ENCODE measurements at places on chromosomes 4 and X.

DNA sequence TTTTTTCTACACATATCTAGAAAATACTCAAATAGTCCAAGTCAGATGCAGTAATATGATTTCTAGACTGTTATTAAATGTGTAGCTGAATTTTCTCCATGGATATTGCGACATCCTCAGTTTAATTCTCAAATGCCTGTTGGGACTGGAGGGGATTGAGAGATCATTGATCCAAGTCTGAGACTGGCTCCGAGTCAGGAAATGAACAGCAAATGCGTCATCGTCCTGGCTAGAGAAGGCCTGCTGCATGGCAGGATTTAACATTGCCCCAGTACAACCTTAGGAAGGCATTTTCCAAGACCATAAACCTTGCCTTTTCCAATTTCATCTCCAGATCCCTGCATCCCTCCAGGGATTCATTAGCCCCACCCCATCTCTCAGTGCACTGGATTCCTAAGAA is 56.6 kb upstream of the SLC6A14 start:
- no peak for DNase-seq

DNA sequence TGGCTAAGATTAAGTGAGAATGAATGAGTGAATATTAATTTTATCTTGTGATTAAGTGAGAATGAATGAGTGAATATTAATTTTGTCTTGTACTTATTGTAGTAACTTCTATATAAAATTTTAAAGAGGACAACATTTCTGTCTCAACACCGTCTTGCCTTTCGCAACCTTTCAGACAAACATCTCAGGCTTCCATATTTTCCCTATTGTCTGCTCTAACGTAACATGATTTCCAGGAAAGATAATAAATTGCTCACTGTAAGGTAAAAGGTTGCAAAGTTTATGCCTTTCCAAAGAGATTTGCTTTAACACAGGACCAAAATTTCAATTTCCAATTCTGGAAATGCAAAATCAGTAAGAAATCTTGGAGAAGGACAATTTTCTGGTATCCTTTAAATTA is 41.7 kb upstream of the SLC39A8 start:
- DNase-seq: no peak

DNA sequence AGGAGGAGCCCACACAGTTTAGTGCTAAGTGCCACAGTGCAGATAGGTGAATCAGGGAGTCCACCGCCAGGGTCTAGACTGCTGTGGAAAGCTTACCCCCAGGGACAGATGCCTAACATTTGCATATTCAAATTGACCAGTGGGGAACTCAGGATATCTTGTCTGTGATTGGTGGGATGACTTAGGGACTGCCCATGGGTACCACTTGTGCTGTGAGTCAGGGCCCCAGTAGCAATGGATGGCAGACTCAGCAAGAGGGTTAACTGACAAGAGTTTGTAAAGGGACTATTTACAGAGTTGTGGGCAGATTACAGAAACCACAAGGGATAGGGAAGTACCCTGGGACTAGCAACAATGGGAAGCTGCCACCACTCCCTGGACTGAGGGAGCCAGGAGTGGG is 282.1 kb downstream of the BCOR start:
- DNase-seq: no peak

DNA sequence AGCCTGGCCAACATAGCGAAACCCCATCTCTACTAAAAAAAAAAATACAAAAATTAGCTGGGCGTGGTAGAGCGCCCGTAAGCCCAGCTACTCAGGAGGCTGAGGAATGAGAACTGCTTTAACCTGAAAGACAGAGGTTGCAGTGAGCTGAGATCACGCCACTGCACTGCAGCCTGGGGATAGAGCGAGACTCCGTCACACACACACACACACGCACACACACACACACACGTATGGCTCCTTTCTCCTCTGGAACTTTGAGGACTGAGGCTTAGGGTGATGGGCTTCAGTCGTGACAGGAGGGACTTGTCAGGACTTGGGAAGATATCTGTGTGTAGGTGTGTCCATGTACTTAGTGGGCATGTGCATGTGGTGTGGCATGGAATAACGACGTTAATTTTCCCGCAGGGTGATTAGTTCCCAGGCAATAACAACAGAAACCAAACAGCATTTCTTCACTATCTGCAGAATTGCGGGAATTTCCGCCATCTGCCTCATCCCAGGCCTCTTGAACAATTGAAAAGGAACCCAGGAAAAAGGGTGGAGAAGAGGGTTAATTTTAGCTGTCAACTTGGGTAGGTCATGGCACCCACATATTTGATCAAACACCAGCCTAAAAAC is 47.7 kb downstream of the RWDD4 start:
- DNase-seq: no peak

- no peak for DNase-seq
These were observed 186.2 kb downstream of the RCHY1 start for GRCh38 chr4:75327804-75328512.

- DNase-seq: no peak
These were observed 30.3 kb upstream of the SHISA3 start for GRCh38 chr4:42366959-42367358.

GRCh38 chrX:39288592-39288991 is 487.3 kb downstream of the MID1IP1 start:
- no peak for DNase-seq

DNA sequence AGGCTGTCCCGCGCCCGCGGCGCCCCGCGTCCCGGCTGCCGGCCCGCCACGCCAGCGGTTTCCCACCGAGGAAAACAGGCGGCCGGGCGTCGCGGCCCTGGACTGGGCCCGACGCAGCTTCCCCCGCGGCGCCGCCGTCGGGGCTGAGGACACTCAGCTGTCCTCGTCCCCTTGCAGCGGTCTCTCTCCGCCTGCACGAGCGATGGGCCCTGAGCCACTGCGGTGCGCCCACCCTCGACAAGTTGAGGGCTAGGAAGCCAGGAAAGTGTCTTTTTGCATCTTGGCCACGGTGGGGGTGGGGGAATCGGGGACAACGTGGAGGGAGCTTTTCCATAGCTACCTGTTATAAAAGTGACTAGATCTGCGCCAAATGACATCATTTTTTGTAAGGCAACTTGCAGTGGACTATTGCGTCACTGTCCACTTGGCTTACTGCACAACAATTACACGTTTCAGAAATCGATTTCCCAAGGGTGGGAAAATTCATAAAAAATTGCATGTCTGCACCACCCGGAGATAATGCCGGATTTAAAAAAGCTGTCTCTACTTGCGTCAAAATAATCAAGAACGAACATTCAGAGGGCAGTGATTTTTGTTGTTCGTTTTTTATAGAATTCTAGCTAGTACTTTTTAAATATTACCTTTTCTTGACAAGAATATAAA is 1.1 kb downstream of the KLHL15 start:
- no peak for DNase-seq

- no peak for DNase-seq
These were observed 109.9 kb downstream of the AFF1 start for GRCh38 chr4:87044511-87045233.

- DNase-seq: no peak
These were observed 768.8 kb downstream of the STPG2 start for GRCh38 chr4:97374526-97374925.

- DNase-seq: no peak
These were observed 795 bp downstream of the DCAF12L1 start for GRCh38 chrX:126551725-126552312.

DNA sequence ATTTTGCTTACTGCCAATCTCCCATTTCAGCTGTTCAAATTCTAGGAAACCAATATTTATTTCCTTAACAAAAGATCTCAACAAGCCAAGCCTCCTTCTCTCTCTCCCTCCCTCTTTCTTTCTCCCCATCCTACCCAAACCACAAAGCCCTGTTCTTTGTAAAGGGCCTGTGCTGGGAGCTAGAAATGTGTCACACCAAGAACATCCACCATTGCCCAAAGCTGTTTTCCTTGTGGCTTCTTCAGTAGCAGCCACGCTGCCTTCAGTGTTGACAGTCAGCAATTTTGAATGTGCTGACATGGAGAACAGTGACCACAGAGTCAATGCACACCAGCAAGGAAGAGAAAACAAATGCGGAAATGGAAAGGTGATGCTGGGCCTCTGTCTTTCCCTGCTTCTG is 203.0 kb downstream of the MAML3 start:
- DNase-seq: no peak

- DNase-seq: peak; percentile 25
These were observed 525 bp upstream of the CISD2 start for GRCh38 chr4:102868153-102868780.

DNA sequence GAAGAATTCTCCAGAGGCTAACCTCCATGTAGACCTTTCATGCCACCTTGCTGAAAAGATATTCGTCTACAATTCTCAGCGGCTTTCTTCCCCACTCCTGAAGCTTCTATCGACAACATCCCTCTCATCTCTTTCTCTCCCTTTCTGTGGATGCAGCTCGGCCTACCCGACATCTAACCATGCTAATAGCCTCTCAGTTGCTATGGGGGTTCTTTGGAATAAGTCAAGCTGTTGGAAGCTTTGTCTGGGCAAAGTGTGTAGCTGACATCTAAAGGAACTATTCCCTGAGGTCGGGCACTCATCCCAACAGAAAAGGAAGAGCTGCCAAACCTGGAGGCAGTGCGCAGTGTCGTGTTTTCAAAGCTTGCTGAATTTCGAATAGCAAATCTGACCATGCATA is 192.1 kb downstream of the RBMX2 start:
- no peak for DNase-seq

DNA sequence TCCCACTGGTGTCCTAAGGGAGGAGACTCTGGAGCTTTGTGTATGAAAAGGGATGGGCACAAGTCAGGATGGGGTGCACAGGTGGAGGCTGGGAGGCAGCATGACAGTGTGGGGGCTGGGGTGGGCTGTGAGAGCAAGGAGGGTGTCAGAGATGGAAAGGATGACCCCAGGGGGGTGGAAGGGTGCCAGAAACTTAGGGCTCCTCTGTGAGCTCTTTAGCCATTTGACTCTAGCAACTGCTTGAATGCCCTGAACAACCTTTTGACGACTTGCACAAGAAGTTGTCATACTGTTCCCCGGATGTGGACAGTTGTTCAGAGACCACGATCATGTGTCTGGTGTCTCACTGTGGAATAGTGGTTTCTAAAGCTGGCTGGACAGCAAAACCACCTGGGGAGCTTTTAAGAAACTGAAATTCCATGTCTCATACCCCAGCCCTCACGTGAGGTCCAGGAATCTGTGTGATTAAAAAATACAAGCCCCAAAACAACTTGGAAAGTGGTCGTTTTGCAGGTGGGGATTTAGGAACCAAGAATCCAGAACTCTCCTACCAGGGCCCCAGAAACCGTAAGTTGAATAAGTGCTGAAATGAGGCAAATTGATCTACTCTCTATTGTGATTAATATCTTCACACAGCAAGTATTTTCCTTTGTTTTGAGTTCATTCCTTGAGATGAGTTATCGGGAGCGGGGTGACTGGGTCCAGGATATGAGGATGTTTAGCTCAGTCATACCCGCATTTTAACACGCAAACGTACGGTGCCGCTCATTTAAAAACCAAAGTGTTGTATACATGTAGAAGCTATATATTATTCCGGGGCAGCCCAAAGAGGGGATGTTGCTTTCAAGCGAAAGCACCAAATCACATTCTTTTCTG is 3.4 kb downstream of the RHOH start:
- DNase-seq: no peak

- no peak for DNase-seq
These were observed 59.3 kb upstream of the CLDN34 start for GRCh38 chrX:9907645-9908387.

DNA sequence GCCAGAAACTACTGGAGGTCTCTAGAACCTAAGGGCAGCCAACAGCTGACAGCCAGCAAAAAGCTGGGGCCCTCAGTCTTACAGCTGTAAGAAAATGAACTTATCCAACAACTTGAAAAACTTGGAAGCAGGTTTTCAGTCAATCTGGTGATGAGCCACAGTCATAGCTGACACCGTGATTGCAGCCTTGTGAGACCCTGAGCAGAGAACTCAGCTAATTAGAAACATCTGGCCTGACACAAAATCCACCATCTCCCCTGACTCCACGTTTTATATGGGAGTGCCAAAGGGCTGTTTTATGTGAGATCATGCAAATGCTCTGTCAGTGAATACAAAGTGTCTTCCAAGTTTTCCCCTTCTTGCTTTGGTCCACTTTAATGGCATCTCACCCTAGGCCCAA is 198.8 kb upstream of the DCAF8L1 start:
- DNase-seq: no peak

- no peak for DNase-seq
These were observed 126.3 kb downstream of the TRAM1L1 start for GRCh38 chr4:116959045-116959444.

DNA sequence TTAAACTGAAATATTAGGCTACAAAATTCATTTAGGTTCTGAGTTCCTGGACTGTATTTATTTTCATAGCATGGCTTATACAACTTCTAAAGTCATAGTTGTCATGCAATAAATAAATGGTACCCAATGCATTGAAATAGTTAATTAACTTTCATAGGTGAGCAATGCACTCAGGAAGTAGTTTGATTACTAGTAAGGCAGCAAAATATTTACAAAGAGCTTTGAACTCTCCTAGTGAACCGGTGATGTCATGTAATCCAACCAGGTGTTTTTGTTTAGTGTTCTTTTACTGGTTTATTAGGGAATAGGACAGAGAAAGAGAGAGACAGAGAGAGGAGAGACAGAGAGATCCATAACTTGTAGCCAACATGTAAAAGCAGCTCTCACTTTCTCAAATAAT is 228.6 kb upstream of the CTSO start:
- no peak for DNase-seq

DNA sequence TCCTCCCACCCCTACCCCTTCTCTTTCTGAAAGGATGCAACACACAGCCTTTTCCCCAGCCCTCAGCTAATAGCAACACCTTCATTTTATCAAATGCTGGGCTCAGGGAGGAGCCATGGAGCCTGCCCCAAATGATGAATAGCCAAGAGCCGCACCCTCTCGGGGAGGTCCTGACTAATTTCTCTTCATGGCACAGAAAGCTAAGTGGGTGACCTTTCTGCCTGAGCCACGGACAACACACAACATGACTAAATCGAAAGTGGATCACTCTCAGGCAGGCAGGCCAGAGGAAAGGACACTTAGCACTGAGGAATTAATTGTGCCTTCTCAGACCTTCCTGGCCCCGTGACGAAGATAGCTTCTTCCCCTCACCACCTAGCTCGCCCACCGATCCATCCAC is 165.1 kb upstream of the RAI2 start:
- no peak for DNase-seq

GRCh38 chr4:111849746-111850284 is 295.4 kb upstream of the FAM241A start:
- no peak for DNase-seq

GRCh38 chr4:168057412-168057811 is 34.9 kb upstream of the ANXA10 start:
- no peak for DNase-seq

DNA sequence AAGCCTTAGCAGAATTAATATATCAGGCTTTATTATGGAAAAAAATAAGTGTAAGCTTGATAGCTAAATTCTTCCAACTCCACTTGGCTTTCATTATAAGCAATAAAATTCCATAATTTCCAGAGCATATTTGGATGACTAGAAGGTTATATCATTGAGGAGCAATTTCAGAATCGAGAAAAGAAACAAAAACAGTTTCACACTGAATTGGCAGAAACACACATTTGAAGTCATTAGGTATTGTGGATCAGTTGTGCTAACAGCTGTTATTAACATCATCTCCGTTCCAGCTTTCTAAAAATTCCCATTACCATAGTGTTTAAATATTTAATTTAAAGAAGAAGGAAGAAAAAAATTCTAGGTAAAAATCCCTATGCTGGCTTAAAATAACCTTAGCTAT is 92.6 kb downstream of the ANTXR2 start:
- no peak for DNase-seq

- DNase-seq: no peak
These were observed 60.0 kb downstream of the PPP3CA start for GRCh38 chr4:101287324-101287723.

Data from memory B cell (primary cell).